ENCODE measurements at places on chromosomes 7 and 10.

GRCh38 chr10:12390733-12391132, 41.4 kb downstream of the CAMK1D start:
- no peak for DNase-seq

GRCh38 chr10:6218692-6219493, 16.2 kb downstream of the PFKFB3 start:
- DNase-seq, result no peak

DNA sequence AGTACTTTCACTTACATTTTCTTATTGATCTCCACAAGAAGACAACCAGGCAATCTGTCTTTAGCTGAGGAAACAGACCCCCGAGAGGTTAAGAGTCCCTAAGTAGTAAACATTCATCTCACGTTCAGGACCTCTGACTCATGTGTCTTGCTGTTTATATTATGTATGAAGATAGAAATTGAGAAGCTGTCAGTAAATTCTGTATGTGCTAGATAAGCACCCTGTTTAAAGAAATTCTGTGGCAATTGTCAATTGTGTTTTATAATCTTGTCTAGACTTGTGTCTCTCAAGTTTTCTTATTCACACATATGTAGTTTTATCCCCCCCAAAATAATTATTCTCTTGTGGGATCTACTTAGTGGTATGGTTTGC, 14.5 kb downstream of the ADK start:
- DNase-seq, result no peak

DNA sequence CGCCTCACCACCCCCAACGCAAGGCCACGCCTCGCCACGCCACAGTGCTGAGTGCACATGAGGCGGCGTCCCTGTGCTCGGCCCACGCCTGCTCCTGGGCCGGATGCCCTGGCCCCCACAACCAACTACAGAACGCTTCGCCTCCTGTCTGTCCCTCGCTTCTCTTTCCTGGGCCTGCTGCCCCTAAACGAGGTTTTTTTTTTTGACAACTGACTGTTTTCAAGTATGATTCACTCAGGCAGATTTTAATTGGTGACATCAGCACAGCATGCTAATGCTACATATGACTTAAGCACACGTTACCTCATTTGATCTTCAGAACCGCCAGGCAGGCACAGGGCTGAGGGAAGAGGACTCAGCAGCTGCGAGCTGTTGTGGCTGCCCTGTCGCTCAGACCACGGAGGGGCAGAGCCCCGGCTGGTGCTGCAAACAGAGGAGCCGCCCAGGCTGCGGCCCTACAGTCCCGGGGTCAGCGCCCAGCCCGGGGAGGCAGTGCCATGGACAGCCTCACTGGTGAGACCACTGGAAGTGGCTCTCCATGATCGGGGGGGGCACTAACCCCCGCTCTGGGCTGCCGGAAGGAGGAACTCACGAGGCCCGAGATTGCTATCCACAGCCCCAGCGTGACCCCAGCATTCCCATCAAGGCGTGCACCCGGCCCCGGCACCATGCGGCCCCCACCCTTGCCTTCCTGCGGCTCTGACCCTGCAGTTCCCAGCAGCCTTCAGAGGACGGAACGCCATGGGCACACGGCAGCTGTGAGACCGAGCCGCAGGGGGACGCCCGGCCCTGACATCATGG, 212.8 kb downstream of the MAD1L1 start:
- DNase-seq, result no peak

DNA sequence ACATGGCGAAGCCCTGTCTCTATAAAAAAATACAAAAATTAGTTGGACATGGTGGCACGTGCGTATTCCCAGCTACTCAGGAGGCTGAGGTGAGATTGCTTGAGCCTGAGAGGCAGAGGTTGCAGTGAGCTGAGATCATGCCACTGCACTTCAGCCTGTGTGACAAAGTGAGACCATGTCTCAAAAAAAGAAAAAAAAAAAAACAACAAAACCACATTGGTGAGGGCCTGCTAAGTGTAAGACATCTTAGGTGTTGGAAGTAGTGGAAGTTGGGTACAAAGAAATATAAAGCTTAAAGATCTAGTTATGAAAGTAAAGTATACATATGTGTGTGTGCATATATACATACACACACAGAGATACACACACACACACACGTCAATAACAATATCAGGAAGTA, 228.0 kb downstream of the EXOC4 start:
- DNase-seq, result no peak

DNA sequence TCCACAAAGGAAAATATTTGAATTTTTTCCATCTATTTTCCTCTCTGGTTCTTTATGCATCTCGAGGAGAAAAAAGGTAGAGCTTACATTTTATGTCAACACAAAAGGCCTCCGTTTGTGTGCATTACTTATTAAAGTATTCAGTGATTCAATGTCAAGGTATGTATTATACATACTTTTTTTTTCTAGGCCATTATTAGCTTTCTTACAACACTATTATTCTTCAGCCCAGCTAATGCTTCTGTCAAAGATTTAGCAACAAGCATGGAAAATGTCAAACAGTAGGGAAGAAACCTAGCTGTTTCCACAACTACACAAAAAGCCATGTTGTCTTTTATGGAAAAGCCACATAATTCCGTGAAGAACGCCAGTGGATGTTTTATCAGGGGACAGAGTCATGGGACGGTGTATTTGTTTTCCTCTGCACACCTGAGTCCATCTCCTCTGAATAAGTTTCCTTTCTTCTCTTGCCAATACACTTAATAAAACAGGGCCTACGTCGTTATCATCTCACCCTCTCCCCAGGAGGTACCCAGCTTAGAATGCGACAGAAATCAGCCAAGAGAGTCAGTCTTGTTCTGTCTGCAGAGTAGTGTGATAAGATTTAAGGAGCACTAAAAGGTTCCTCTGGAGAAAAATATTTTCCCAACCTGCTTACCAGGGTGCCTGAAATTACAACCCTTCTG, 209.7 kb upstream of the AUTS2 start:
- DNase-seq, result no peak

DNA sequence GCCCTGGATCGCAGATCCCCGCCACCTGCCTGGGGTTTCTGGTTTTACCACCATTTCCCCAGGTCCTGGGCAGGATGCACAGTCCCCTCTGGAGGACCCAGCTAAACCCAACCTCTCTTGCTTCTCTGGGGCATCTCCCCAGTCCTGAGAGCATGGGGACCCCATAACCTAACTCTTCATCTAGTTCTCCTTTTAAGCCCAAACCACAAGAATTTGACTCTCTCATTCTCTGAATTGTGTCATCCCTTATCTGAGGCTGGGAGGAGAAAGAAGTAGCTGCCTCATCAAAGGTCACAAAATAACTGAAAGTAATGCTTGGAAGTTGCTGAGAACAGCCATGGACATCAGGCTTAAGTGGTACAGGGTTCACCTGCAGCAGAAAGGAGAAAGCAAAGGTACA, 159.9 kb downstream of the FGFR2 start:
- DNase-seq, result no peak

DNA sequence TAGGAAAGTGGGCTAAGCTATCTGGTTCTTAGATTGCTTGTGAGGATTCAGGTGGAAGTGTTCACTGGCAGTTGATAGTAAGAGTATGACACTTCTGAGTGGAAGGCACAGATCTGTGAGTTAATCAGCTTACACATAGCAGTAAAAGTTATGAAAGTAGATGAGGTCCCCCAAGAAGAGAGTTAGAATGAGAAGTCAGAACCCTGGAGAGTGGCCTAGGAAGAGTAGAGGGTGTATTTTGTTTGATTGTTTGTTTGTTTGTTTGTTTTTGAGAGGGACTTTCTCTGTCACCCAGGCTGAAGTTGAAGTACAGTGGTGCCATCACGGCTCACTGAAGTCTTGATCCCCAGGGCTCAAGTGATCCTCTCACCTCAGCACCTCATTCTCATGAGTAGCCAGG, 44.1 kb downstream of the SP4 start:
- no peak for DNase-seq

- no peak for DNase-seq
Observed at GRCh38 chr10:48982584-48982983, 42.9 kb upstream of the LRRC18 start.

DNA sequence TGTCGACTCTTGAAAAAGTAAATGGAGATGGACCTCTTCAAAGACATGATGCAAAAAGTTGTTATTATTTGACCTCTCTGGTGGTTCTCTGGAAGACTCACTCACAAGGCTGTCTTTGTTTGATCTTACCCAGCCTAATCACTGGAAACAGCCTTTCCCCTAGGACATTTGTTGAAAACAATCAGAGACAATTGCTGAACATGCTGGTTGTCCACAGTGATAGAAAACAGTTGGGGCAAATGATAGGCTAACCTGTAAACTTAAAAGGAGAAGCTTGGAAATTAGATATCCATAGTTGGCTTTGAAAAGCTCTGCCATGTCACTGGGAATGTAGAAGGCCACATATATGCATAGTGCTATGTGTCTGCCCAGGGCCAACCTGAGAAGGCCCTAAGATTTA, 22.9 kb upstream of the TES start:
- DNase-seq, result no peak

DNA sequence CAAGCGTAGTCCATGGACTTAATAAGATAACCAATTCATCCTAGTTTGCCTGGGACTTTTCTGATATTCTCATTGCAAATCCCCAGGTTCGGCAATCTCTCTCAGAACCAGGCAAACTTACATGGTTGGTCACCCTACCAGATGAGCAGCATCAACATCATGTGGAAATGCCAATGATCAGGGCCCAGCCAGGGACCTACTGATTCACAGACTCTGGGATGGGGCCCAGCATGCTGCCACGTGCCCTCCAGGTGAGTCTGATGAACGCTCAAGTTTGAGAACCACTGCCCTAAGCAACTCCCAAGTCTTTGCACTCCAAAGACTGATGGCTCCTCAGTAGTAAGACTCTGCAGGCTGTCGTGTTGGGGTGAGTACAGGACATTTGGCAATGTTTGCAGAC, 2.7 kb downstream of the LAMB4 start:
- no peak for DNase-seq

- DNase-seq, result no peak
Observed at GRCh38 chr10:88544140-88544870, 38.8 kb downstream of the RNLS start.

DNA sequence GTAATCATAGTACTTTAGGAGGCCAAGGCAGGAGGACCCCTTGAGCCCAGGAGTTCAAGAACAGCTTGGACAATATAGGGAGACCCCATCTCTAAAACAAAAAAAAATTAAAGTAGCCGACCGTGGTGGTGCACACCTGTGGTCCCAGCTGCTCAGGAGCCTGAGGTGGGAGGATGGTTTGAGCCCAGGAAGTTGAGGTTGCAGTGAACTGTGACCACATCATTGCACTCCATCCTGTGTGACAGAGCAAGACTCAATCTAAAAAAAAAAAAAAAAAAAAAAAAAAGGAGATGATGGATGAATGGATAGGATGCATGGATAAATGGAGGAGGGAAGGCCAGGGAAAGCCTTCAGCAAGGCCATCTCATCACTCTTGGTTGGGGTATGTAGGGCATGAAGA, 33.4 kb upstream of the BMPR1A start:
- no peak for DNase-seq

DNA sequence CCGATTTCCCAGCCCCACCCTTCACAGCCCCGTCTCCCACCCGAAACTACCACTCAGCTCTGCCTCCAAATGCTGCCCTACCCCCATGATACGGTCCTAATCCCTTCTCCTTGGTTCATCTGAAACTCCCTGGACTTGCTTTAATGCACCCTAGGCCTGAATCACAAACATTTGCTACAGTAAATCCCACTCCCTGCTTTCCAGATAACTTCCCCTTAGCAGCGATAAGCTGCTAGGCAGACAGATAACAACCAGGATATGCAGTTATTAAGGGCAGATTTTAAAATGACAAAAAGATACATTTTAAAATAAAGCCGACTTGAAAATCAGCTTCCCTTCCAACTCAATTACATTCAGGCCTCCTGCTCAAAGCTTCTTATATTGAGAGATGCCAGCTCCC, 514.7 kb downstream of the GRID1 start:
- no peak for DNase-seq

- no peak for DNase-seq
Observed at GRCh38 chr10:45053569-45054100, 52.9 kb downstream of the ZNF22 start.

DNA sequence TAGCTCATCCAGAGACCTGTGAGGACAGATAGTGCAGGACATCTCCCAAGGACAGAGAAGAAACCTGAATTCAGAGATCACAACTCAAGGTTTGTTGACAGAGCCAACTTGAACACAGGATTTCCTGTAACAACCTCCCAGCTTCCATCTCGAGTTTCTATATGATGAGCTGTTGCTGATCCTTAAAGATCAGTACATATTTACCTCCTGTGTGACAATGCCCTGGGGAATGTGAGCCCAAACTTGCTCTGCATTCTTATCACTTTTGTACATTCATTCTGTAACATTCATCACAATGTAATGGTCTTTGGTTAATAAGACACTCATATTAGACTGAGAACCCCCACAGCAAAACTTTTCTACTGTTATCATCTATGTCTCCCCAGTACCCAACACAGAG, 468.6 kb downstream of the XPNPEP1 start:
- no peak for DNase-seq

DNA sequence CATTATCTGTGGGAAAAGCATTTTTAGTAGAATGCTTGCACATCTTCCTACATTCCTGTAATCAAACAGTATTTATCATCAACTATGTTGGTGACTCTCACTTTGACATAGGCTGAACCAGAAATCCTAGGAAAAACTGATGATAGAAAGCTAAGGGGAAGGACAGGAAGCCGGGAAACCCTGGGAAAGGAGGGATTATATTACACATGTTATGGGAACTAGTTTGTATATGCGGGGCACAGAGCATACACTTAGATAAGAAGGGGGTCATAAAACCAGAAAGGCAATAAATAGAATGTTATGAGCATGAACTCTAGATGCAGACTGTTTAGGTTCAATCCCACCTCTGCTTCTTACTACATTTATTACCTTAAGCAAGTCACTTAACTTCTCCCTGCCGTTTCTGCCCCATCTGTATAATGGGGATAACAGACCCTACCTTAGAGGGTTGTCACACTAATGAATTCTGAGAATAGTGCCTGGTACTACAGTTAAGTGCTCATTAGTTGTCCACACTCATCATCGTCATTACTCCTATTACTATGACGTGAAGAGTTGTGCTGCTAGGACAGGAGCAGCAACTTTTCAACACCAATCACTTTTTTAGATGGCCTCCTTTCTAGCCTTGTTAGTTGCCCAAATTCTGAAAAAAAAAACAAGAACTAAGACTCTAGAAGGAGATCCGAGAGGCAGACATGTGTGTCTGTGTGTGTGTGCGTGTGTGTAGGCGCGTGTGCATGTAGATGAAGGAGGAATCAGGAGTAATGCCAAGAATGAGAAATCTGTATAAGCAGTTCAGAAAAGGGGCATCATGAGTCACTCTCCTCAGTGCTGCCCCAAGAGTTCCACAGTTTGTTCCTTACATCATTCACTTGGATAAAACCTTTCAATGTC, 52.2 kb downstream of the KMT2C start:
- DNase-seq, result no peak

GRCh38 chr7:2619116-2619515, 12.7 kb upstream of the TTYH3 start:
- DNase-seq, result no peak

GRCh38 chr10:6912929-6913328, 332.9 kb upstream of the PRKCQ start:
- DNase-seq, result no peak

DNA sequence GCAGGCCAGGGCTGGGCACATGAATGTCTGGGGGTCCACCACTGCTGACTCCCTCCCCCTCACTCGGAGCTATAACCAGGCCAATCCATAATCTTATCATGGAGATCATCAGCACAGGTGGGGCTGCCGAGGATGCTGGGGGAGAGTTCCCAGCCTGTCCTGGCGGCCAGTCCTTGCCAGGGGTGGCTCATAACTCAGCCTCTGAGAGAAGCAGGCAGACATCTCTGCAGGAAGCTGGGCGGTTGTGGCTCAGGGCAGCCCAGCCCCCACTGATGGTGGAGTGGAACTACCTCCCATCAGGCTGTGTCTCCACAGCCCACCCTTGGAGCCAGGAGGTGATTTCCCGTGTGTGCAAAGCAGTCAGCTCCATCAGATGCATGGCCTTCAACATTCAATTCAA, 109.4 kb upstream of the ZNF92 start:
- DNase-seq, result no peak
